Naive B cell (primary cell): ENCODE measurements at places on chromosomes 6 and 20.
A peak's percentile ranks its signal among the peaks of the same experiment; 100 is the strongest.

GRCh38 chr6:22363166-22363713 lies 66.4 kb upstream of the PRL start:
- H3K27me3 ChIP-seq = no peaks in the 10 kb centered on the region
- H3K4me3 ChIP-seq = no peak overlapping the region
- no peak for DNase-seq

GRCh38 chr6:10528158-10528981 lies 7.2 kb downstream of the GCNT2 start:
- H3K4me3 ChIP-seq = peak overlapping the region; percentile 87
- H3K27ac ChIP-seq = peak overlapping the region; percentile 97
- peaks cover 66% of the 10 kb centered on the region for H3K4me1 ChIP-seq
- DNase-seq = peak; percentile 50

DNA sequence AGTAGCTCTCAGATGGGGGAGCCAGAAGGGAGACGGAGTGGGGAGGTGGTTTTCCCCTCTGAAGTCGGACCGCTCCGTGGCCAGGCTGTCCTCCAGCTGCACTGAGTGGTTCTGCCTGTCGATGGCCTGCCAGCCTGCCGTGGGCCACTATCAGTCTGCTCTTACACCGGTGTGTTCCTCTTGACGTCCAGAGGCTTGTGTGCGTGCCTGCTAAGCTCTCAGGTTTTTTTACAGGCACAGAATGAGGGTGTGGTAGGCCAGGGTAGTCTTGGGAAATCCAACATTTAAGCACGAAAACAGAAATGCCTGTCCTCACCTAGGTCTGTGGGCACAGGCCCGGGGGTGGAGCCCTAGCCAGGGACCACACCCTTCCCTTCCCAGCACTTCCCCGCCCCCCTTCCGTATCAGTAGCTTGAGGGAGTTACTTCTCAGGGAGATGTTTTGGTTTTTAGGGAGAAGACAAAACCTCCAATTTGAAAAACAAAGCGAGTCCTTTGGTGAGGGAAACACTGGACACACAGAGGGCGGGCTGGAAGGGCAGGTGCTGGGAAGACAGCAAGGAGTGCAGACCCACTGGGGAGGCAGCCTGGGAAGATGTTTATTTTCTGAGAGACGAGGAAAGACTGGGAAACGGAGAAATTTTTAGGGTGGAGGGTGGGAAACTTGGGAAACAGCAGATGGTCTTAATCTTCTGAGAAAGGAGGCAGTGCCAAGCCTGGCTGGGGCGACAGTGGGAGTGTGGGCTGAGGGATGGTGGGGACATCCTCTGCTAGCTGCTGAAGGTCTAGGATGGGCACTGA lies 106.5 kb downstream of the LY86 start:
- H3K27ac ChIP-seq = no peak overlapping the region
- H3K27me3 ChIP-seq = peaks cover 25% of the 10 kb centered on the region
- H3K4me3 ChIP-seq = no peak overlapping the region
- no peaks in the 10 kb centered on the region for H3K36me3 ChIP-seq
- H3K4me1 ChIP-seq = no peaks in the 10 kb centered on the region

DNA sequence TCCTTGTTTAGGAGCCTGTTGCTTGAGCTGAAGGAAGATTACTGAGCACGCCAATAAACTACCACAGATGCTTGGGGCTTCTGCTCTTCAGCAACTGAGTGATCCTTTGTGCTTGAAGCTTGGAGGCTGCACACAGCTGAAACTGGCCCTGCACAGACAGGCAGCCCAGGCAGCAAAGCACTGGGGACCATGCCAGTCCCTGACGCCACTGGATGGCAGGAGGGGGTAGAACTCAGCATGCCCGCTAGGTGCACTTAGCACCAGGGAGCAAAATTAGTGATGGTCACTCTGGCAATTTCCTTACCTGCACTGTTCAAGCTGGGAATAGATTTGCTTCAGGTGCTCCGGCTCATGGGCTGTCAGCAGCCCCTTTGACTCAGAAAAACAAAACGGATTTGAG lies 91.5 kb downstream of the FAM50B start:
- no peaks in the 10 kb centered on the region for H3K36me3 ChIP-seq
- no peak for DNase-seq
- H3K27ac ChIP-seq = no peak overlapping the region
- peaks cover 30% of the 10 kb centered on the region for H3K27me3 ChIP-seq
- no peak overlapping the region for H3K4me3 ChIP-seq
- no peaks in the 10 kb centered on the region for H3K4me1 ChIP-seq

GRCh38 chr20:40726776-40727175 lies 37.7 kb upstream of the MAFB start:
- no peaks in the 10 kb centered on the region for H3K36me3 ChIP-seq
- H3K4me3 ChIP-seq = no peak overlapping the region
- peaks cover 14% of the 10 kb centered on the region for H3K27me3 ChIP-seq
- no peak overlapping the region for H3K27ac ChIP-seq
- no peaks in the 10 kb centered on the region for H3K4me1 ChIP-seq

- H3K27ac ChIP-seq = no peak overlapping the region
- H3K36me3 ChIP-seq = peaks cover 20% of the 10 kb centered on the region
- H3K27me3 ChIP-seq = no peaks in the 10 kb centered on the region
- H3K4me1 ChIP-seq = no peaks in the 10 kb centered on the region
- H3K4me3 ChIP-seq = no peak overlapping the region
- DNase-seq = no peak
Measured at GRCh38 chr6:20907486-20908071, 373.3 kb downstream of the CDKAL1 start.

DNA sequence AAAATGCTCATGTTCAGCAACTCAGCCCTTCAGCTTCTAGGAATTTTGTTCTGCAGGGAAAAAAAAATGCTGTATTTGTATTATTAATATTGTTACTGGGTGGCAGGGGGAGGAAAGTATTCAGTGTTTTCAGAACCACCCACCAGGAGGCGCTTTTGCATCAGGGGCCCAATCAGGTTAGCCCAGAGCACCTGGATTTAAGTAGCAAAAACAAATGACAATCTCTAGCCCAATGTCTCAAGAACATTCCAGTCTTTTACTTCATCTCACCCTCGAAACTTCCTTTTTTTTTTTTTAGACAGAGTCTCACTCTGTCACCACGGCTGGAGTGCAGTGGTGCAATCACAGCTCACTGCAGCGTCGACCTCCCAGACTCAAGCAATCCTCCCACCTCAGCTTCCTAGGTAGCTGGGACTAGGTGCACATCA lies 635 bp upstream of the C20orf203 start:
- peak overlapping the region; percentile 73 for H3K4me3 ChIP-seq
- DNase-seq = peak; percentile 33
- H3K4me1 ChIP-seq = peaks cover 35% of the 10 kb centered on the region
- H3K27me3 ChIP-seq = no peaks in the 10 kb centered on the region
- no peak overlapping the region for H3K27ac ChIP-seq

- peaks cover 72% of the 10 kb centered on the region for H3K4me1 ChIP-seq
- peaks cover 4% of the 10 kb centered on the region for H3K36me3 ChIP-seq
- peak overlapping the region; percentile 98 for H3K27ac ChIP-seq
- no peak for DNase-seq
Measured at GRCh38 chr6:35304299-35304698, 6.7 kb downstream of the DEF6 start.

DNA sequence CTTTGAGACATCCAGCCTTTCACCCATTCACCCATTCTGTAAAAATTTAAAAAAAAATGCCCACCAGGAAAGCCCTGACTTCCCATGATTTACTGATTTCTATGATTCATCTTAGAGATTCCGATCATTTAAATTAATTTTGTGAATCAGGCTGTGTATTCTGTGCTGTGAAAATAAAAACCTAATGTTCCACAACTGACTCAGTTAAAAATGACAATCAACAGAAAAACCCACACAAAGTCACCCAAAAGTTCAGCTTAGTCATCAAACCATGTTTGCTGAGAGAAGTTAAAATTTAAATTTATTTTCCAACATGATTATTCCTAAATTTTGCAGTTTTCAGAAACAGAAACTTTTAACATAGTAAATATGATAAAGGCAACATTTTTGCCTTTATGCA lies 509.9 kb downstream of the TENT5A start:
- H3K27ac ChIP-seq = no peak overlapping the region
- H3K4me1 ChIP-seq = no peaks in the 10 kb centered on the region
- no peaks in the 10 kb centered on the region for H3K27me3 ChIP-seq
- no peak for DNase-seq

DNA sequence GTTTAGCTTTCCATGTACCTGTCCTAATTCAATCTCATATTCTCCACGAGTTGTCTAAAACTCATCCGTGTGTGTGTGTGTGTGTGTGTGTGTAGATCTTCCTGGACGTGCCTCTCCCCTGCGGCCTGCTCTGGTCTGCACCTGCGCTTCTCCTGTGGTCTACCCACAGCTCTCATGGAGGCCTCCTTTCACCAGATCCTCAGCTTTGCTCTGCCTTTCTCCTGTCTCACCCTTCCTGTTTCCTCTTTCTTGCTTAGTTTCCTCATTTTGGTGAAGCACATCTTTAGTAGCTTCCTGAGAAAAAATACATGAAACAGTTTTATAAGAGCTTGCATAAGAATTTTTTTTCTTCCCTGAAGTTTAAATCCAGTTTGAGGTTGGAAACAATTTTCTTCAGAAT lies 18.1 kb downstream of the SLX4IP start:
- peaks cover 21% of the 10 kb centered on the region for H3K4me1 ChIP-seq
- H3K36me3 ChIP-seq = peaks cover 8% of the 10 kb centered on the region
- peak overlapping the region; percentile 27 for H3K4me3 ChIP-seq
- no peaks in the 10 kb centered on the region for H3K27me3 ChIP-seq

DNA sequence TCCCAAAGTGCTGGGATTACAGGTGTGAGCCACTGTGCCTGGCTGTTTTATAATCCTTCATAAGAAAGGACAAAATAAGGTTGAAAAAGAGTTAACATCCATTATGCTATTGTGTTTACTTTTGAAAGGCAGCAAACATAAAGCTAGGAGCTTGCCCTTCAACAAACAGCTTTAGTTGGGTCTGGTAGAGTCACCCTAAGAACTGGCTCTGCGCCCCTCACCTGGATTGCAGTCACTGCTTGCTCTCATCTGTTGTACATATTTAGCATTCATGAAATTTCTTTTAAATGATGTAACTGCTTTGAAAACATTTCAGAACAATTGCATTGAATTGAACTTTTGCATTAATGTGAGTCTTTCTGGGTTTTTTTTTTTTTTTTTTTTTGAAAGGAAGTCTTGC lies 38.9 kb downstream of the JARID2 start:
- peak overlapping the region; percentile 36 for H3K27ac ChIP-seq
- no peak overlapping the region for H3K4me3 ChIP-seq
- H3K27me3 ChIP-seq = no peaks in the 10 kb centered on the region
- H3K4me1 ChIP-seq = peaks cover 83% of the 10 kb centered on the region
- DNase-seq = no peak

DNA sequence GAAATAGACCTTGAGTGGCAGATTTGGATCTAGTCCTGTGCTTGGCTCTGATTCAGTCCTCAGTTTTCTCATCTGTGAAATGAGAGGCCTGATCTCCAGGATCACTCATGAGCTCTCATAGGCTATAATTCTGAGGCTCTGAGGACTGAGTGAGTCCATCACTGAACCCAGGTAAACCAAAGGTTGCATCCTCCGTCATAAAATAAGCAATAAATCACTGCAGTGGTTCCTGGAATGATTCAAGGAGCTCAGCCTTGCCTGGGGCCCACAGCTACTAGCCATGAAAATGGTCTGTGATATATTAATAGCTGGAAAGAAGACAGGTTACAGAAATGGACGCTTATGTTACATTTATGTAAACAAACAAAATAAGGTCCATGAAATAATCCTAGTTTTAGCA lies 124.8 kb downstream of the MAP3K7 start:
- H3K4me1 ChIP-seq = peaks cover 16% of the 10 kb centered on the region
- no peak overlapping the region for H3K27ac ChIP-seq
- no peaks in the 10 kb centered on the region for H3K36me3 ChIP-seq
- DNase-seq = no peak

GRCh38 chr6:11353921-11354389 lies 121.5 kb upstream of the NEDD9 start:
- no peak for DNase-seq
- no peak overlapping the region for H3K4me3 ChIP-seq
- no peaks in the 10 kb centered on the region for H3K27me3 ChIP-seq
- peaks cover 41% of the 10 kb centered on the region for H3K36me3 ChIP-seq
- peaks cover 90% of the 10 kb centered on the region for H3K4me1 ChIP-seq

- no peaks in the 10 kb centered on the region for H3K27me3 ChIP-seq
- H3K27ac ChIP-seq = no peak overlapping the region
- H3K4me3 ChIP-seq = no peak overlapping the region
- peak; percentile 23 for DNase-seq
- H3K36me3 ChIP-seq = no peaks in the 10 kb centered on the region
Measured at GRCh38 chr6:154306696-154307095, 49.9 kb downstream of the IPCEF1 start.

- DNase-seq = no peak
- no peak overlapping the region for H3K27ac ChIP-seq
- peaks cover 10% of the 10 kb centered on the region for H3K4me1 ChIP-seq
- no peak overlapping the region for H3K4me3 ChIP-seq
Measured at GRCh38 chr6:45718871-45719270, 296.8 kb downstream of the CLIC5 start.

- H3K4me3 ChIP-seq = no peak overlapping the region
- H3K27ac ChIP-seq = no peak overlapping the region
- peaks cover 6% of the 10 kb centered on the region for H3K36me3 ChIP-seq
- no peaks in the 10 kb centered on the region for H3K4me1 ChIP-seq
Measured at GRCh38 chr6:168007592-168008338, 10.3 kb downstream of the KIF25 start.

DNA sequence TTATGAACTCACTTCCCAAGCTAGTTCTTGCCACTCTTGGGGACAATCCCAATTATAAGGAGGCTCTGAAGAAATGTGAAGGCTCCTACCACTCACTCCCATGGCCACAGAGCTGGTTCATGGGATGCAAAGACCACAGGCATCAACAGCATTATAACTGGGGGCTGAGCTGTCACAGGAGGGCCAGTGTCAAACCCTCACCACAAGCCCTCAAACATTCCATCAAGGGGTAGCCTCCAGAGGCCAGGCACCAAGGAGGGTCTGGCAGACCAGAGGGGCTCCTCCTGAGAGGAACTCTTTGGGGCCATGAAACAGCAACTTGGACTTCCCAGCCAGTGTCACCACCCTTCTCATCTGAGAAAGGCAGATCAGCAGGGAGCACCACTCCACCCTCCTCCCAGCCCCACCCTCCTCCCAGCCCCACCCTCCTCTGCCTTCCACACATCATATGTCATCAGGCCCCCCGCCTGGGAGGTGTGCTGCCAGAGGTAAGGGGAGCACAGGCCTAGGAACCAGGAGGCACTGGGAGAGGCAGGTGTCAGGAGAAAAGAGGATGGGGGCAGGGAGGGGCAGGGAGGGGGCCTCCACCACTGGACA lies 1.2 kb upstream of the TSPO2 start:
- no peak overlapping the region for H3K4me3 ChIP-seq
- H3K36me3 ChIP-seq = peaks cover 8% of the 10 kb centered on the region
- H3K4me1 ChIP-seq = peaks cover 4% of the 10 kb centered on the region
- H3K27me3 ChIP-seq = no peaks in the 10 kb centered on the region
- no peak for DNase-seq
- H3K27ac ChIP-seq = no peak overlapping the region

GRCh38 chr20:45818239-45818638 lies 5.8 kb downstream of the UBE2C start:
- H3K27me3 ChIP-seq = peaks cover 20% of the 10 kb centered on the region
- H3K4me1 ChIP-seq = peaks cover 14% of the 10 kb centered on the region
- H3K4me3 ChIP-seq = no peak overlapping the region
- H3K27ac ChIP-seq = no peak overlapping the region
